ENCODE measurements at places on chromosomes 11 and 22.

- DNase-seq, result no peak
Measured at GRCh38 chr11:115357066-115357465, 147.1 kb downstream of the CADM1 start.

DNA sequence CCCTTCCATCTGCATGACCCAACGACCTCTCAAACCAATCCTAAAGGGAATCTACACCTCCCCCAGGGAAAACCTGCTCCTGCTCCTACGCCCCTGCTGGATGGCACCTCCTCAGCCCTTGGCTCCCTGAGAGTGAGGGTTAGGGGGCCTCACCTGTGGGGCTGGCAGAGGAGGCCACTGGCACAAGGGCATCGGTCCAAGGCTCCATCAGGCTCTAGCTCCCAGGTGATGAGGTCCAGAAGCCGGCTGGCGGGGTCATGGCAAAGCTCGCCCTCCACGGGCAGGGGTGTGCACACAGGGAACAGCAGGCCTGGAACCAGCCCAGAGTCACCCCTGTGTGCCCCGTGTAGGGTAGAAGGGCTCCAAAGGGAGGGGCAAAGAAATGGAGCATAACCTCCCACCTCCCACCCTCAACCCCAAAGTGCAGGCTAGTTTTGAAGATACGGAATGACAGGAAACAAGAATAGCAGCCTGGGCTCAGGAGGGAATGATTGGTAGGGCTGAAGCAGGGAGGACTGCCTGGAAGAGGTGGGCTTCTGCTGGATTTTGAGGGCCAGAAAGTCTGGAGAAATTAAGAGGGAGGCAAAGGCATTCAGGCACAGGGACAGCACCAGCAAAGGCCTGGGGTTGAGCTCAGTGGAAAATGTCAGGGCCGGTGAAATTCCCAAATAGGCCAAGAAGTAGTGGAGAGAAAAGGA is 42.6 kb downstream of the DKK3 start:
- no peak for DNase-seq

- no peak for DNase-seq
Measured at GRCh38 chr22:50613291-50613981, 12.8 kb downstream of the MAPK8IP2 start.

- DNase-seq, result peak; percentile 49
Measured at GRCh38 chr11:66278363-66279091, 552 bp downstream of the CNIH2 start.

DNA sequence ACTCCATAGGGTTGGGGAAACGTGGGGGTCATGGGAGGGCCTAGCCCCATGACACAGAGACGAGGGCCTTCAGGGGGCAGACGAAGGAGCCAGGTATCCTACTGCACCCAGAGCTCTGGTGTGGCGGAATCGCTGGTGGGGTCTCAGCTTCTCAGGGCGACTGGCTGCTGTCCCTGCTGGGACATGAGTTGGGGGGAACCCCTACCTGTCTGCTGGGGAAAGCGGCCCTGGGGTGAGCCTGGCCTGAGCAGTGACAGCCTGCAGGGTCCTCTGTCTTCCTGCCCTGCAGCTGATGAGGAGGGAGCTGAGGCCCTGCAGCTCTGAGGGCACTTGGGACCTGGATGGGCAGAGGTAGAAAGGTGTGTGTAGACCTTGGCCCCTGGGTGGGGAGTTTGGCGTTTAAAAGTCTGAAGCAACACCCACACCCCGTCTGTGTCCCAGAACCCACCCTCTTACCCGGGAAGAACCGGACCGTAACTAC is 33.6 kb upstream of the GRAMD4 start:
- DNase-seq, result no peak

DNA sequence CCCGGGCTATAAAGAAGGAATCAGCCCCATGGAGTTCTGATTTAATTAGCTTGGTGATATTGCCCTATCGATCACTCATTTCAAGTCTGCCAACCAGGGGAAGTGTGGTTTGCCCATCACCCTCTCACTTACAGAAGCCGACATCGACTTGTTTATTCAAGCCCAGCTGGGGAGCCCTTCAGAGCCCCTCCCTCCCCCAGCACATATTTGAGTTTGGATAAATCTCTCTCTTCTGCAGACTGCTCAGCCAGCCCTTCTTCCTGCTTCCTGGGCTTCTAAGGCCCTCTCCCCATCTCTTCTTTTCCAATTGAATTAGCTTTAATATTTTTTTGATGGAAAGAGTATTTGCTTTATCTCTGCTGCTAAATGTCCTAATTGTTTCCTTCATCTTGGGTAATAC is 299.0 kb downstream of the MIAT start:
- no peak for DNase-seq

- peak; percentile 16 for DNase-seq
Measured at GRCh38 chr11:116930177-116930576, 92.8 kb upstream of the APOA1 start.

DNA sequence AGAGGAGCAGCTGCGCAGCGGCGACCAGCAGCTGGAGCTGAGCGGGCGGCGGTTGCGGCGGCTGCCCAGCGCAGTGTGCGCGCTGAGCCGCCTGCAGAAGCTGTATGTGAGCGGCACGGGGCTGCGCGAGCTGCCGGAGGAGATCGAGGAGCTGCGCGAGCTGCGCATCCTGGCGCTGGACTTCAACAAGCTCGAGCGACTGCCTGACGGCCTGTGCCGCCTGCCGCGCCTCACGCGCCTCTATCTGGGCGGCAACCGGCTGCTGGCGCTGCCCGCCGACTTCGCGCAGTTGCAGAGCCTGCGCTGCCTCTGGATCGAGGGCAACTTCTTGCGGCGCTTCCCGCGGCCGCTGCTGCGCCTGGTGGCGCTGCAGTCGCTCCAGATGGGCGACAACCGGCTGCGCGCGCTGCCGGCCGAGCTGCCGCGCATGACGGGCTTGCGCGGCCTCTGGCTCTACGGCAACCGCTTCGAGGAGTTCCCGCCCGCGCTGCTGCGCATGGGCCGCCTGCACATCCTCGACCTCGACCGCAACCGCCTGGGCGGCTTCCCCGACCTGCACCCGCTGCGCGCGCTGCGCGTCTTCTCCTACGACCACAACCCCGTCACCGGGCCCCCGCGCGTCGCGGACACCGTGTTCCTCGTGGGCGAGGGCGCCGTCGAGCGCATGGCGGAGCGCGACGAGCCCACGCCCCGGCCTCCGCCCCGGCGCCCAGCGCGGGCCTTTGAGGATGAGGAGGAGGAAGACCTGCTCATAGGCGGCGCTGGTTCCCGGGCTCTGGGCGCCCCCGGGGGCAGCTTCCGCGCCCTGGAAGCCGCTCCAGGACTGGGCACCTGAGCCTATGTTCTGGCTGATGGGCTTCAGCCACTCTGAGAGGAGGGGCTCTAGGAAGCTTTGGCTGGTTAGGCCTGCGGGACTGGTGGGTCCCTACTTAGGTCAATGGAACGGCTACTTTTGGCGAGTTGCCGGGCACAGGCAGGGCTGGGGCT is 787 bp downstream of the LRRC10B start:
- peak; percentile 89 for DNase-seq

DNA sequence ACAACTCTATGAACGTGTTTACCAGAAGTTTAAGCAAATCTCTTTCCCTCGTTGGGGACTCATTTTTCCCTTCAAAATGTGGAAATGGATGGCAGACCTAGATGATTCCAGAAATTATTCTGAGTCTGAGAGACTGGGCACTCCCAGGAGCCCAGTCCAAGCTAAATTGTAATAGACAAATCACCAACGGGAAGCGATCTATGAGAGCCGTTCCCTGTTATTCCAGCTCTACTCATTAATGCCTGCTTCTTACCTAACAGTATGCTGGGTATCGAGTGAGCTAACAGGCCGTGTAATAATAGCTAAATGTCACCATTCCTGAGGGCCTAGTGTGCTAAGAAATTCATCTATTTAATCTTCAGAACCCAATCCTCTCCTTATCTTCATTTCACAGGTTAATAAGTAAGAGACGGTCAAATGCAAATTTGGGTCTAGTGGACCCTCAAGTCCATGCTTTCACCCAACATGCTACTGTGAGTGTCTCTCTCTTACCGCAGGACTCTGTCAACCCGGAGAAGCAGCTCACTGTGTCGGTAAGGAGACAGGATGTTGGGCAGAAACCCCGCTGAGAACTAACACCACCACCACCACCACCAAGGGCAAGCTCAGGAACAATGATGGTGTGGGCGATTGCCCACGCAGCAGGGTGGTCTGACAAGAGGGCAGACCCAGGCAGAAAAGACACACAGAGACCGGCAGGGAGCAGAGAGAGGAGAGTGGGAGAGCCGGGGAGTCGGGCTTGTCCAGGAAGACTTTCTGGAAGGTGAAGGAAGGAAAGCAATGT is 57.1 kb upstream of the TIMP3 start:
- no peak for DNase-seq

DNA sequence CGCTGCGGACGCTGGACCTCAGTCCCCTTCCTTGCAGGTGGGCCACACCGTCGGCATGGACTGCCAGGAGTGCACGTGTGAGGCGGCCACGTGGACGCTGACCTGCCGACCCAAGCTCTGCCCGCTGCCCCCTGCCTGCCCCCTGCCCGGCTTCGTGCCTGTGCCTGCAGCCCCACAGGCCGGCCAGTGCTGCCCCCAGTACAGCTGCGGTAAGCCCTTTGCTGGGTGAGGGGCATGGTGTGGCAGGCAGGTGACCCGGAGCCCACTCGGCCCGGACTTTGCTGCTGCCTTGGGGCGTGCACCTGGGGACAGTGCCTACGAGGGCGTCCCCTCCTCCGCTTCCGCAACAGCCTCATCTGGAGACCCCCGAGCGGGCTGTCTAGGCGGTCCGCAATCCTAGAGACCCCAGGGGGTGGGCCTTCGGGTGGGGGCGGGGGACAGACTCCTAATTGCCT is 25.4 kb upstream of the MUC5B start:
- DNase-seq, result no peak

GRCh38 chr22:38981005-38981991 is 849 bp upstream of the APOBEC3B start:
- DNase-seq, result no peak

DNA sequence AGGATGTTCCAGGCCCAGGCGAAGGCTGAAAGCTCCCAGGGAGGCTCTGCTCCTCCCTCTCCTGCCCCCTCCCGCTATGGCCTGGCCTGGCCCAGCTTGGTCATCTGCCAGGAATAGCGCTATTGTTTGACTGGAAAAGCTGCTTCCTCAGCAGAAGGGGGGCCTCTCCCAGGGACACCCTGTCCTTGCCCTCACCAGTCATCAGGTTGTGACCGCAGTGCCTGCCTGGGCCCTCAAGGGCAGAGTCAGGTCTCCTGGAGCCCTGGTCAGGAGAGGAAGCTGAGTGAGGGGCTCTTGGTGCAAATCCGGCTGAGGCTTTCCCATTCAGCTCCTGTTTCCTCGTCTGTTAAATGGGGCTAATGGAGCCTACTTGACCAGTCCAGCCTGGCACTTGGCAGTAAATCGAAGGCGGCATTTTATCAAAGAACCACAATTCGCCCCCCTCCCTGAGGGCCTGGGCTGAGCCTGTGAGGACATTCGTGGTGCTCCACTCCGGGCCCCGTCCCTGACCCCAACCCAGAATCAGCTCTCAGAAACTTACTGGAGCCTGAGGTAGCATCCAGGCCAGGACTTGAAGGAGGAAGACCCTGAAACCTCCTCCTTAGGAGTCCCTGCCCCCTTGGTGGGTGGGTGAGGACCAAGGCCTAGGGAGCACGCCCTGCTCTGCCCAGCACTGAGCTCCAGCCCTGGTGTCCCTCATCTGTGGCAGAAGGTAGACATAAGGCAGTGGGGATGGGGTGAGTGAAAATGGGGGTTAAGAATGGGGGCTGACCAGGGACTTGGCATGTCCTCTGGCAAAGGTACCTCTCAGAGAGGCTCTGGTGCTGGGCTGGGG is 2.0 kb upstream of the CASTOR1 start:
- DNase-seq, result peak; percentile 58

- DNase-seq, result no peak
Measured at GRCh38 chr22:36860821-36861659, at the start of gene NCF4. Gene NCF4, plus strand, starts transcription at chr22:36861006. Its CDS starts 166 bp downstream, at chr22:36861172.

DNA sequence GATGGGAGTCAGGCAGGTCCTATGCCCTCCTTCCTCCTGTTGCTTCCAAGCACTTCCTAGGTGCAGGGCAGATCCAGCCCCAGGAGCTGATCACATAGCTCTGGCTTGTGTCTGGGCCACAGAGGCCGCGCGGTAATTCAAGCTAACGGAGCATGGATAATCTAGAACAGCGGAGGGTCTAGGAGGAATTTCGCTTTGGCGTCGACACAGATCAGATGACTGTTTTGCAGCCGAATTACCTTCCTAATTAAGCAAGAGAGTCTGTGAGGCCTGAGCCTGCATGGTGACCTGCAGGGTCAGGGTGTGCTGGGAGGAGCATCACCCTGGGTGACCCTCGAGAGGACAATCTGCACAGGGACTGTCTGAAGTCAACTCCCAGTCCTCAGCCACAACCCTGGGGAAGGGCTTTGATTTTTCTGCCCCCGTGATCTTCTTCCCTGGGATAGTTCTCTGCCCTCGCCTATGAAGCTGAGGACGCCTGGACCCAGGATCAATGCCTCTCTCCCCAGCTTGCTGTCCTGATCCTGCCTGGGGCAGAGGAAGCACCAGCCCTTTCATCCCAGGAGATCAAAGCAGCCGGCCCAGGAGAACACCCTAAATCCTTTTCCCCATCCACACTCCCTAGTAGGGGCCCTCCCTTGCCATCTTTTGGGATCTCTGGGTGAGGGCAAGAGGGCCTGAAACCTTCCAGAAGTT is 11.0 kb downstream of the NECTIN1 start:
- DNase-seq, result no peak

GRCh38 chr11:62922653-62923431 is 1.7 kb upstream of the CHRM1 start:
- no peak for DNase-seq

DNA sequence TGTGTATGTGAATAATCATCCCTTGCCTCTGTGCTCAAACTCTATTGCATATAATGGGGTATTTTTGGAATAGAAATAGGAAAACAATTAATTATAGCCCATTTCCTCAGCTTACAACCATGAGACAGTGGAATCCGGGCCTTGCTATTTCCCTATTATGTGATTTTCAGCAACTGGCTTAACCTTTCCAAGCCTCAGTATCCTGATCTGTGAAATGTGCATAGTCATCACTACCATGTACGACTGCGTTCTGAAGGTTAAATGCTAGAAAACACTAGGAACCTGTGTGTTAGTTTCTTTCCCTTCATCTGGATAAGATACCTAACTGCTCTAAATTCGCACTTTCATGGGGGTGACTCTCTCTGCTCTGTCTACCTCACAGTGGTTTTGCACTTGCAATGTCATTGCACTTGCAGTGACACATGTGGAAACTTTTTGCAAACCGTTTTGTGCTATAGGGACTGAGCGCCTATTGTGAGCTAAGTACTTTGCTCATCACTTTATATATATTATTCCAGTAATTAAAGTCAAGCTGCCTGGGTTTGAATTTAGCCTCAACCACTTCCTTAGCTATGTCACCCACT is 48.3 kb downstream of the IRAG1 start:
- DNase-seq, result no peak

GRCh38 chr11:14520747-14521151 is 563 bp upstream of the PSMA1 start:
- no peak for DNase-seq

DNA sequence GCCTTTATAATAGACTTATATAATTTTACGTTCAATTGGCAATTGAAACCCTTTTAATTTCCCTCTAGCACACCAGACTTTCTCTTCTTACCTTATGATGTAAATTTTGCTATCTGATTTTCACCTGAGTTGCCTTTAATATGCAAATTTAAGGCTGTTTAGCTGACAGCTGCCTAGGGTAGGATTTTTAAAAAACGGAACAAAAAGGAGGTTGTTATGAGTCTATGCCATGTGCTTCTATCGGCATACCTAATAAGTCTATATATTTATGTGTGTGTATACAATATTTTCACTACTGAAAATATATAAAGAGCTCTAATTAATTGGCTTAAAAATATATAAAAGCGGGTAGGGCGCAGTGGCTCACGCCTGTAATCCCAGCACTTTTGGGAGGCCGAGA is 11.8 kb upstream of the SELENOH start:
- DNase-seq, result no peak

Data from hepatic stellate cell (primary cell).